ENCODE measurements at places on chromosomes 6 and 20.

DNA sequence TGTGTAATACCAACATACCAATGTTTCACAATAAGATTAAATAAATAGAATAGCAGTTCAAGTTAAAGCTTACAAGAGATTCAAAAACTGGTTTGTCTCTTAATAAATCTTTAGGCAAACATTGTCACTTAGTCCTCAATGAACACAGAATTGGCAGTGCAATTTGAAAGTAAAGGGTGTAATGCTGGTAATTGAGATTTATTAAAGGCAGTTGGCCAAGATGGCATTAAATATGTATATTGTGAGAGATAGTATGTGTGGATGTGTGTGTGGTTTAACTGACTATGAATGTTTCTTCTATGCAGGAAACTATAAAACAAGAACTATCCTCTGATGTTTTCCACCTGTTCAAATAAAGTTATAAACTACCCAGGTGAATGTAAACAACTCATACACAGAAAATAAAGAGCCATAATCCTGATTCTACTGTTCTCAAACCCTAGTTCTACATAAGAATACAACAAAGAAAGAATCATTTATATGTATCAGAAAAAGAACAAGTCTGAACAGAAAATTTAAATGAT is 267.9 kb upstream of the PTCHD4 start:
- DNase-seq: peak; percentile 34

- no peak for DNase-seq
Observed at GRCh38 chr6:148370176-148370575, 27.5 kb downstream of the SASH1 start.

DNA sequence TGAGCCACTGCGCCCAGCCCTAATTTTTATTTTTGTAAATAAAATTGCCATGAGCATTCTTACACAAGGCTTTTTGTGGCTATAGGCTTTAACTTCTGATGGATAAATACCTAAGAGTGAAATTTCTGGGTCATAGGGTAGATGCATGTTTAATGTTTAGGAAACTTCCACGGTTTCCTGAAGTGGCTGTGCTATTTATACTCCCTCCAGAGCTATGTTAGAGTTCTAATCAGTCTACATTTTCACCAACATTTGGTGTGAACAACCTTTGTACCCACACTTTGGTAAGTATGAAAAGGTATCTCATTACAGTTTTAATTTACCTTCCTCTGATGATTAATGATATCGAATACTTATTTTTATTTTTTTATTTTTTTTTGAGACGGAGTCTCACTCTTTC is 6.1 kb upstream of the MAS1 start:
- no peak for DNase-seq

DNA sequence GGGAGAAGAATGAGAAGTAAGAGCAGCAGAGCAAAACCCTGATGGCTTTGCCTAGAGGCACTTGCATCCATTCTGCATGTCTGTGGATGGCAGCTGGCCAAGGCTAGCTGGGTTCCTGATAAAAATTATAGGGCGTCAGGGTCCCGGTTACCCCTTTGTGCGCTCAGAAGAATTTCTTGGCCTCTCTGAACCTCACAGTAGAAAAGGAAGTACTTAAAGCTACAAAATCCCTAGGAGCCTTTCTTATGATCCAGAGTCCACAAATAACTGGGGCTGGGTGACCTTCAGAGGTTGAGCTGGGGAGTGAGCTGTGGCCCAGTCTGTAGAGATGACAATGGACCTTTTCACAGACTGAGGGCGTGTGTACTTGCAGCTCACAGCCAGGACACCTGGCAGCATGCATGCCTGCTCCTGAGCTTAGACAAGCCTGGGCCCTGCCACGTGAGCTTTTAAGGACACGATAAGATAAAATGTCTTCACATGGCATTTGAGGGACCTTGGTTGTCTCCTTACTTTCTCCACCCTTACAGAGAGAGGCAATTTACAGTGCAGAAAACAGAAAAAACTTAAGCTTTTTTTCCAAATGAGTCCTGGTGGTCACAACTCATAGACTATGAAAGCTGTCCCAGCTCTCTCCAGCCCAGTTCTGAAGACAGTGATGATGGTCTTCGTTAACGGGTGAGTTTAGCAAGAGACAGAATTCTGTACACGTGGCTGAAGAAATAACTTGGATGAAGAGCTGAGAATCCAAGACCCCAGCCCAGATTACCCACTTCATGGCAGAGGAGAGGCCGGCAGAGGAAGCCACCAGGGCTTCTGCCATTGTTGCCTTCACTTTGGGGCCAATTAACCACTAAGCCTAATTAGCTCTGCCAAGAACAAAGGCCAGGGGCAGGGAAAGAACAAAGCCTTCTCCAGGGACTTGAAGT is 50.3 kb downstream of the FOXA2 start:
- no peak for DNase-seq

- no peak for DNase-seq
Observed at GRCh38 chr6:158916617-158917016, 83.4 kb downstream of the RSPH3 start.

All from NCI-H446 treated with DMSO at 0.1 percent for 48 hours (cell line).